ENCODE measurements at places on chromosomes 1 and 21.

- no peak for DNase-seq
Measured at GRCh38 chr1:42851960-42852607, 5.7 kb downstream of the ZNF691 start.

DNA sequence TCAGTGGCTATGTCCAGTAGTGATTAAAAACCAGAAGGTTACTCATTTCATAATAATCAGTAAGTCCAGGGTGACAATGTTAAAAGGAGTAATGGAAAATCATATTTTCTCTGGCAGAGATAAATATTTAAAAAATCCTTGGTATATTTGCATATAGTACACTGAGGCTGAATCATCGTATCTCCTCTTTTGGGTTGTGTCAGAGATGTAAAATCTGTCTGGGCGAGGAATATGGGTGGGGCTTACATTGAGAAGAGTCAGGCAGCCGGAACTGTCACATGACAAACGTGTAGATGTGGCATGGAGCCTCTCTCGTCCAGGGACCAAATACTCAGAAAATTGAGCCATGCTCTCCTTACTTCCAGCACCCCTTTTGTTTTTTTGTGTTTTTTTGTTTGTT lies 120.9 kb downstream of the FMN2 start:
- no peak for DNase-seq

- DNase-seq, result no peak
Measured at GRCh38 chr1:94697839-94698238, 122.3 kb upstream of the SLC44A3 start.

- no peak for DNase-seq
Measured at GRCh38 chr1:66296370-66296769, 237.6 kb upstream of the SGIP1 start.

DNA sequence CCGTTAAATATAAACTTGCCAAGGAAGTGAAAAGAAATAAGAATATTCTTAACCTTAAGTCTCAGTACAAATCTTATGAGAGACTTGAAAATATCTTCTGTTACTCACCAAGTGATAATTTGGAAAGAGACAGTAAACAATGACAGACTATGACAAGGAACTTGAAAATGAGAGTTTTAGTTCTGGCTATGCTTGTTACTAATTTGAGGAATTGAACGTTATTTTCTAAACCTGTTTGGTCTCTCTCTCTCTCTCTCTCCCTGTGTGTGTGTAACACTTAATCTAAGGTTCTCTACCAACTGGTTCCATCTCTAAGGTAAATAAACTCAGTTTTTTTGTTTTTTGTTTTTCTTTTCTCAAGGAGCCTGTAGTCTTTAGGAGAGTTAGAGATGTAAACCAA lies 161.8 kb downstream of the AMY1C start:
- DNase-seq, result no peak

- DNase-seq, result no peak
Measured at GRCh38 chr1:50985094-50985493, 15.0 kb downstream of the CDKN2C start.

GRCh38 chr21:42391297-42391696 lies 4.6 kb downstream of the TMPRSS3 start:
- no peak for DNase-seq

- no peak for DNase-seq
Measured at GRCh38 chr1:63987628-63988024, 213.8 kb downstream of the ROR1 start.

DNA sequence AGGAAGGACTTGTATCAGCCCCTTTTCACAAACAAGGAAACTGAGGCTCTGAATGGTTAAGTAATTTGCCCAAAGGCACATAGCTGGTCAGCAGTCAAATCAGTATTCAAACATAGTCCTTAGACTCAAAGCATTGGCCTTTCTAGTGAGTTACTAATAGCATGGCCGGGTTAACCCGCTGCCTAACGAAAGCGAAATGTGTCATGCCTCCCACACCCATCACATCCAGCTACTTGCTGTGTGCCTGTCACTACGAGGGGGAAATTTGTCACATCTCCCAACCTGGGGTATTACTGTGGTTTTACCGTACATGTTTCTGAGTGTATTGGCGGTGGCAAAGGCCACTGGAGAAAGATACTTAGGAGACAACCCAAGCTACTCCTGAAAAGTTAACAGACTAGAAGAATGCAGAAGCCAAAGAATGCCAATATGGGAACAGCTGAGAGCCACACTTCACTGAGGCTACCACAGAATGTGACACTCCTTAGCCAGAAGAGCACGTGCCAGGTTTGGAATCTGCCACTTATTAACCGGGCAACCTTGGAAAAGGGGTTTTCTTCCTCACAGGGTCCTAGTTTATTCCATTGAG lies 363.5 kb downstream of the KCNH1 start:
- no peak for DNase-seq

- DNase-seq, result no peak
Measured at GRCh38 chr1:119971710-119972570, 75.6 kb upstream of the ADAM30 start.

DNA sequence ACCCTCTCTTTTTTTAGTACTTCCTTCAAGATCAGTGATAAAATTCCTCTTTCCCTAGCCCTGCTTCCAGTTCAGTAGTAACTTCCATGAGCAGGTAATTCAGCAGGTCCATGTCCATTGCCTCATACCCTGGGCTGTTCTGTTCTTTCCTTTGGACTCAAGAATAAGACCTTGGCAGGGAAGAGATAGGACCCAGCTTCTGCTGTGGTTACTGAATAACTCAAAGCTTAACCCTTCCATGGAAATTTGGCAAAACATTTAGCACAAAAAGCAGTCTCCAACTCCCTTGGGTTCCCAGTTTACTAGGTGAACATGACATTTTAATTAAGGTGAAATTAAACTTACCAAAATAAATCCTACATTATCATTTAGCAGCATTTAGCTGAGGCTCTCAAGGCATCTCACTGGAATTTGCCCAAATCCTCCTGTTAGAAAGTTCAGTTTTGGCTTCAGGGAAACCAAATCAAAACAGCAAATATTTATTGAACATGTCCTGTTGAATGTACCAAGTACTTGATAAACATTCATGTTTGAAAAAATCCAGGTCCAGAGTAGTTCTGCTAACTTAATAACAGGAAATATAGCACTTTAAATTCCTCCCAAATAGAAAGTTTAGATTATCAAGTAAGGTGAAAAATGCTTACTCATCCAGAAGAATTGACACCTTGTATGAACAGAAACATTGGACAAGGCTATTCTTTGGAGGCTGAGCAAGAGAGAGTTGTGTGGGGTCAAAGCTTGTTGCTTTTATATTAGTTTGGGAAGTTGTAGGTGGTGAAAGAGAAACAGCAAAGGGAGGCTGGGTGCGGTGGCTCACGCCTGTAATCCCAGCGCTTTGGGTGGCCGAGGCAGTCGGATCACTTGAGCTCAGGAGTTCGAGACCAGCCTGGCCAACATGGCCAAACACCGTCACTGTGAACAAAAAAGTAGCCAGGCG lies 8.4 kb upstream of the SERPINC1 start:
- no peak for DNase-seq

DNA sequence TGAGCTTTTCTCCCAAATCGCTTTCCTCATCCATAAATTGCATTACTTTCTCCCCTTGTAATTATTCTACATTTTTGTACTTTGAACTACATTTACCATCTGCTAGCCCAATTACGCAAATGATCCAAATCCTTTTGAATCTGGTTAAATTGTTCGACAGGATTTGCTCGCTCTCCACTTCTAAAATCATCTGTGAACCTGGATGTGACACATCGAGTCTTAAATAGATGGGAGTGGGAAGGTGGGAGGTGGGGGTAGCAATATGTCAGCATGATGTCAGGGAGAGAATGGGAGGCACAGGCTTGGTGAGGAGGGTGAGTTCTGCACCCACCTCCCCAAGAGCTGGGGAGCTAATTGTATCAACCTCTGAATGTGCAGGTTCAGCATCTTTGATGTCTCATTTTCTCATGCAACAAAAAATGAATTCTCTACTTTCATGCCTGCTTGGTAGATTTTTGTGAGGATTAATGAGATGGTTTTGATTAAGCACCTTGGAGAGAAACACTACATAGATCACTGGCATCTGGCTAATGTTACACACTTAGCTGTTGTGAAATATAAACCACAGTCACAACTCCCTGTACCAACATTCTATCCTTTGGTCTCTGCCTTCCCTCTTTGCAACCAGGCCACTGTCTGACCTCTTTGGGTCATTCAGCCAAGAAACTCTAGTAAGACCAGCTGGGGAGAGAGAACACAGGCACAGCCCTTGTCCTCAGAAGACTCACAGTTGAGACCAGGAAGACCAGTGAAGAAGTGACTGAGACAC lies 165.1 kb downstream of the DAB1 start:
- DNase-seq, result no peak

GRCh38 chr1:223500560-223501425 lies 107.6 kb downstream of the CCDC185 start:
- DNase-seq, result no peak
